Thoracic aorta (tissue), 2 donors: ENCODE measurements at places on chromosomes 5 and 9. TPM values are rescaled to one million over a fixed set of nuclear protein-coding genes. Genes with fewer than 3 reads are reported as not detected.

GRCh38 chr5:87282269-87282668 is 14.6 kb downstream of the RASA1 start:
- no peaks in the 10 kb centered on the region for H3K36me3 ChIP-seq
- H3K27ac ChIP-seq, result no peak overlapping the region
- no peaks in the 10 kb centered on the region for H3K27me3 ChIP-seq
- no peak for DNase-seq

FOXD4L5 gene
- total RNA-seq, result 0.28 TPM

- no peak for DNase-seq
- H3K27ac ChIP-seq, result no peak overlapping the region
- no peak overlapping the region for H3K4me3 ChIP-seq
These were observed 113.8 kb downstream of the ZNF462 start for GRCh38 chr9:106976772-106977171.

- H3K27ac ChIP-seq, result no peak overlapping the region
- no peaks in the 10 kb centered on the region for H3K27me3 ChIP-seq
These were observed 184.4 kb downstream of the SAXO1 start for GRCh38 chr9:18848657-18849056.

GRCh38 chr5:68652534-68652965 is 437.0 kb downstream of the PIK3R1 start:
- peaks cover 16% of the 10 kb centered on the region for H3K4me1 ChIP-seq
- no peaks in the 10 kb centered on the region for H3K36me3 ChIP-seq
- H3K27me3 ChIP-seq, result no peaks in the 10 kb centered on the region
- DNase-seq, result no peak
- no peak overlapping the region for H3K27ac ChIP-seq

DOCK2 gene
- 32.1 TPM for total RNA-seq
